ENCODE measurements at places on chromosomes 12 and 14.

GRCh38 chr14:33068626-33069025 lies 129.9 kb downstream of the NPAS3 start:
- no peak for DNase-seq

GRCh38 chr12:123512838-123513665 lies 20.5 kb downstream of the RILPL1 start:
- no peak for DNase-seq

DNA sequence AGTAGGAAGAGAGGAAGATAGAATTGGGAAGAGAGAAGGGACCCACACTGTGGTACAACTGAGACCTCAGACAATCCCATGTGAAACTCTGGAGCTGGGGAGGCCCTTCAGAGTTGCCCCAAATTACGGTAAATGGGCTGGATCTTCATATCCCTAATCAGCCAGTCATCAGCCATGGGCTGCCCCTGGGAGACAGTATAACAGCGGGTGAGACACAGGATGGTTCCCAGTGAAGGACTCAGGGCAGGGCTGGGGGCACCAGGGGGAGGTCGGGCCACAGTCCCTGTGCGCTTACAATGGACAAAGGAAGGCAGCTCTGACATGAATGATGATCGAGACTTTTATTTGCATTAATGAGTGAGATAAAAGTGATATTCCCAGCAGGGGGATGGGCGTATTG lies 74.2 kb upstream of the BDKRB2 start:
- DNase-seq: no peak

GRCh38 chr12:42020226-42020625 lies 124.4 kb downstream of the GXYLT1 start:
- no peak for DNase-seq

- DNase-seq: peak; percentile 59
Observed at GRCh38 chr12:2959505-2960389, 550 bp downstream of the TEAD4 start.

DNA sequence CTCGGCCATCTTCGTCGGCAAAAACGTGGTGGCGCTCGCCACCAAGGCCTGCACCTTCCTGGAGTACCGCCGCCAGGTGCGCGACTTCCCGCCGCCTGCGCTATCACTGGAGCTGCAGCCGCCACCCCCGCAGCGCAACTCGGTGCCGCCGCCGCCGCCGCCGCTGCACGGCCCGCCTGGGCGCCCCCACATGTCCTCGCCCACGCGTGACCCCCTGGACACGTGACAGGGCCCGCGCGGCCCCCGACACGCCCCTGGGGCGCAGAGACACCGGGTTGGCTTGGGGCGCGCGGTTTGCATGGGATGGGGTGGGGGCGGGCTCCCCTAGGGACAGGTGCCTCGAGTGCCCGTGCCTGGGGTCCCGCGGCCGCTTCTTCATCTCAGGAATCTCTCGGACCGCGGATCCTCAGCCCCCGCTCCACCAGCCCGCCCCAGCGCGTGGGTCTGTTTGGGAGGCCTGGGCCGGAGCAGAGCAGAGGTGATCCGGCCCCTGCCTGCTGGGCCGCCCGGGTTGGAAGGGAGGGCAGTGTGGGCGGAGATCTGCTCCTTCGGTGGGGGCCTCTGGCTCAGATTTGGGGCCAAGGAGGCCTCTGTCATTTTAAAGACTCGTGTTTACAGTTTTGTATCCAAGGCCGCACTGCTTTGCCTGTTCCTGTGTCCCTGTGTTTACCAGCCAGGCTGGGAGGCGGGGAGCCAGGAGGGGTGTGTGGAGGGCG lies 3.3 kb downstream of the TMEM121 start:
- DNase-seq: no peak
